ENCODE measurements at places on chromosomes 1 and 21.
A peak's percentile ranks its signal among the peaks of the same experiment; 100 is the strongest.

DNA sequence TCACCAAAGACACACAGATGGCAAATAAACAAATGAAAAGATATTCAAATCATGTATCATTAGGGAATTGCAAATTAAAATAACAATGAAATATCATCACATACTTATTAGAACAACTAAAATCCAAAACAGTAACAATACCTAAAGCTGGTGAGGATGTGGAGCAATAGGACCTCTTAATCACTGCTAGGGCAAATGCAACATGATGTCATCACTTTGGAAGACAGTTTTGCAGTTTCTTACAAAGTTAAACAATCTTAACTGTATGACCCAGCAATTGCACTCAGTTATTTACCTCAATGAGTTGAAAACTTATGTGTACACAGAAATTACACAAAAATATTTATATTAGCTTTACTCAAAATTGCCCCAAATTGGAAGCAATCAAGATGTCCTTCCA is 47.3 kb downstream of the SELENOF start:
- DNase-seq: no peak

- no peak for DNase-seq
Measured at GRCh38 chr1:47699492-47700235, 261.8 kb downstream of the FOXD2 start.

DNA sequence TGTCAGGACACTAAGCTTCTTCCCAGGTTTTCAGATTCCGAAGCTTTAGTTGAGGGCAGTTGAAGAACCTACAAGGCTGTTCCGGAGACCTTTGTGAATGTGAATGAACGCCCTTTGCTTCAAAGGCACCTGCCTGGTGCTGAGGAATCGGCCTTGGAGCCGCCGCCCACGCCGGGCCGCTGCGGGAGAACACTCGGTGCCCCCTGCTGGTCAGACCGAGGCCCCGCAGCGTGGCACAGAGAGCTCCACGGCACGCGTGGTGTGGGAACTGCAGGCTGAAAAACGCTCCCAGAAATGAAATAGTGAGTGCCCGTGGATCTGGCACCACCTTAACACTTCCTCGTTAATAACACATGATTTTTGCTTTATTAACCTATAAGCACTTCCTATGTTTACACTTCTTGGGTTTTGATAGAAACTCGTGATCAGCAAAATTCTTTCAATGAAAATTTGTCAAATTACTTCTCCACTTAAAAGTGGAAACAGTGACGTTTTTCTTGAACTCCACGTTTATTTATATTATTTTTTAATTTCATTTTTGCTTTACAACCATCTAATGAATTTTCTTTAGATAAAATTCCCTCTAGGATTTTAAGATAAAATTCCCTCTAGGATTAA is 460.6 kb downstream of the DSCAM start:
- no peak for DNase-seq

GRCh38 chr1:22133247-22133930 is 9.5 kb downstream of the WNT4 start:
- DNase-seq: no peak

GRCh38 chr1:206933333-206933945 is 11.7 kb upstream of the FCMR start:
- peak; percentile 55 for DNase-seq

DNA sequence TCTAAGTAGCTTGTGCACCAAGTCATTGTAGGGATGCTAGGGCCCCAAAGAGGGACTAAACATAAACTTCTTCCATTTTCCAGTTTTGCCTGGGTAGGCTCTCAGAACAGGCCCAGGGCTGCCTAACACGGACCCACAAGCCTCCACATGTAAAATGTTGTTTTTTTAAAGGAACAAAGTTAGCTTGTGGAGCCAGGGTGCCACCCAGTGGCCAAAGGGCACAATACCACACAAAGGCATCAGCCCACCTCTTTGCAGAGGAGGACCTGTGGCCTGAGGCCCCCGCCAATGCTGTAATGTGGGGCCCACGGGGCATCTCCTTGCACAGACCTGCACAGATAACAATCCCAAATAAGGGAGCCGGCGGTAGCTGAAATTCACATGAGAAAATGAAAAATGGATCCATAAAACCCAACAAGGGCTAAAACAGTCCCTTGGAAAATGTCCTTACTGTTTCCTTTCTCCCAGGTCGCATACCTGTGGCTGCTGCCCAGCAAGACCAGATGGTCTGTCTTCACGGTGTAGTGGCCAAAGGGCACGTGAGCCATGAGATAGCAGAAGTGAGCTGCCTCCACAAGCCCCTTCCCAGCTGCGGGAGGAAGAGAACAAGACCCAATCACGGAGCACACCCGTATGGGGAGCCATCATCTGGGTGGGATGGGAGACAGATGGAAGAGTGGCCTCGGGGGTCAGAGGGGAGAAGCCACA is 23.8 kb downstream of the SEC16B start:
- DNase-seq: no peak

- DNase-seq: no peak
Measured at GRCh38 chr1:118360817-118361216, 175.8 kb upstream of the SPAG17 start.

DNA sequence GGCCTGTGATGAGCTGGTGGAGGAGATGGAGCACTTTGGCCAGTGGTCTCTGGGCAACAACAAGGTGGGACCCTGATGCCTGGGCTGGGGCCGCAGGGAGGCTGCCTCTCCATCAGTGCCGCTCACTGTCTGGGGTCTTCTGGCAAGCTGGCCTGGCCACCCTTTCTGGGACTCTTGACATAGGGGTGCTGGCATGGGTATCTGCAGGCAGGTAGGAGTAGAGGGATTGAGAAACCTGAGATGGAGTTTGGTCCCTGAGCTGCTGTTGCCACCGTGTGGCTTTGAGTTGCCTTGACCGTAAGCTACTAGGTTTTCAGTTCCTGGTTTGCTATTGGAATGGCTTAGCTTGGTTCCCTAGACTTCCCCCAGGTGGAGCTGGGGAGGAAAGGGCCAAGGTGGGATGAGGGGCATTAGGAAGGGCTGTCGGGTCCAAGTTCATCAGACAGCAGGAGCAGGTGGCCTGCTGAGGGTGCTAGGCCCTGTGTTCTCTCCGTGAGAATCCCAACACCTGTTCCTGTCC is 13.2 kb upstream of the MFN2 start:
- no peak for DNase-seq

All from central memory CD4-positive, alpha-beta T cell (primary cell).